ENCODE measurements at places on chromosomes 11 and 22. TPM values are rescaled to one million over a fixed set of nuclear protein-coding genes. Genes with fewer than 3 reads are reported as not detected.

The PIH1D2 gene
- 1.6 TPM for total RNA-seq

The CCDC83 gene
- total RNA-seq, result not detected

The SMIM35 gene
- total RNA-seq, result not detected

The CASP4 gene
- 12.1 TPM for total RNA-seq

The AMBRA1 gene
- total RNA-seq, result 14.7 TPM

The RHOD gene
- 67.6 TPM for total RNA-seq

The TPBGL gene
- not detected for total RNA-seq

The C11orf86 gene
- not detected for total RNA-seq

The TREH gene
- total RNA-seq, result not detected

The OSBP2 gene
- total RNA-seq, result 16.0 TPM

The THY1 gene
- 1.5 TPM for total RNA-seq

The APOA5 gene
- not detected for total RNA-seq

The DEUP1 gene
- not detected for total RNA-seq

Measured in left ventricle myocardium superior (tissue), 1 donor.